ENCODE measurements at places on chromosomes 5 and 9. TPM values are rescaled to one million over a fixed set of nuclear protein-coding genes. Genes with fewer than 3 reads are reported as not detected.
A peak's percentile ranks its signal among the peaks of the same experiment; 100 is the strongest.

DNA sequence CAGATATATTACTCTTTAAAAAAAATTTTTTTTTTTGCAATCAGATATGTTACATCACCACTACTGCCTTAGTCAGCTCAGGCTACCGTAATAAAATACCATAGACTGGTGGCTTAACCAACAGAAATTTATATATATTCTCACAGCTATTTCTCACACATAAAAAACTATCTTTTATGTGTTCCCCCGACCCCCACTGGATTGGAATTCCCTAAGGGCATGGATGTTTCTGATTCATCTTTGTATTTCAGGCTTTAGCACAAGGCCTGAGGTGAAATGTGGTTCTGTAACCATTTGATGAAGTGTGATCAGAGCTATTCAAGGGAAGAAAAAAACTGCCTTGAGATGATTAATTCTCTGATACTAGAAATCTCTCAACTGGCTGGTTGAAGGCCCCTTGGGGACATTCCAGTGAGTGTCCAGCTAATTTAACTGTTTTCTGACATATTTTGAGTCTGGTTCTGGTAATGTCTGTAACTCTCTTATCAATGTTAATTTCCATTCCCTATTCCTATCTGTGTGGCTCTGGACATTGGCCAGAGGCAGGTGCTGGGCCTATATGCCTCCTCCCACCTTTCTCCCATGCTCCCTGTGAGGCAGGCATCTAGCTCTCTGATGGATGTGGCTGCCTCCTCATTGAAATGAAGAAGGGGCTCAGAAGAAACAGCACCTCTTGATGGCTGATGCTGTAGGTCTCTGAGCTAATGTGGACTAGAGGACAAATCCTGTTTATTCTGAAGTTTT, 2.5 kb downstream of the CD14 start:
- DNase-seq: no peak

DNA sequence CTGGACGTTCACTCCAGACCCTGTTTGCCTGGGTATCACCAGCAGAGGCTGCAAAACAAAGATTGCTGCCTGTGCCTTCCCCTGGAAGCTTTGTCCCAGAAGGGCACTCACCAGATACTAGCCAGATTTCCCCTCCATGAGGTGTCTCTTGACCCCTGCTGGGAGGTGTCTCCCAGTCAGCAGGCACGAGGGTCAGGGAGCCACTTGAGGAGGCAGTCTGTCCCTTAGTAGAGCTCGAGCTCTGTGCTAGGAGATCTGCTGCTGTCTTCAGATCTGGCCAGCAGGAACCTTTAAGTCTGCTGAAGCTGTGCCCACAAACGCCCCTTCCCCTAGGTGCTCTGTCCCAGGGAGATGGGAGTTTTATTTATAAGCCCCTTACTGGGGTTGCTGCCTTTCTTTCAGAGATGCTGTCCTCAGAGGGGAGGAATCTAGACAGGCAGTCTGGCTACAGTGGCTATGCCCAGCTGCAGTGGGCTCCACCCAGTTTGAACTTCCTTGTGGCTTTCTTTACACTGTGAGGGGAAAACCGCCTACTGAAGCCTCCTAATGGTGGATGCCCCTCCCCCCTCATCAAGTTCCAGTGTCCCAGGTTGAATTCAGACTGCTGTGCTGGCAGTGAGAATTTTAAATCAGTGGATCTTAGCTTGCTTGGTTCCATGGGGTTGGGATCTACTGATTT, 253.9 kb downstream of the SPATA31D1 start:
- DNase-seq: no peak

GMCL2 gene
- not detected for total RNA-seq

TMEM215 gene
- not detected for total RNA-seq

DNA sequence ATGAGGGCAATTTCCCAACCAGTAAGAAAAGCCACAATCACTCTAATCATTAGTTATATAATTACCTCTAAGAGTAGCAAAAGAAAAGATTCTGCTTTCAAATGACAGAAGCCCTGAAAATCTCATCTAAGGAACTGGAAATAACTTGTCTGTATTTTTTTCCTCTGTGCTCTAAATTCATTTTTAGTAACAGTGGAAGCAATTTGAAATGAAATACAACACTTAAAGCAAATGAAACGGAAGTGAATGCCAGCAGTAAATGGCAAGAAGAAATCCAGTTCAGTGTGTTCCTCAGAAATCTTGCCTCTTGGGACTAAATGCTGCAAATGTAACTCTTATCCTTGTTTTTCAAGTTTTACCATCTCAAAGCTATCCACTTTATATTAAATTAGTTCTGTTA, 294.9 kb downstream of the TAF11L14 start:
- no peak for DNase-seq

GRCh38 chr5:353612-354580, 32.4 kb downstream of the AHRR start:
- no peak for DNase-seq

GRCh38 chr9:119234636-119235035, 134.6 kb downstream of the BRINP1 start:
- DNase-seq: no peak

- DNase-seq: no peak
Observed at GRCh38 chr5:180130876-180131740, 59.5 kb upstream of the RNF130 start.

CDH6 gene
- total RNA-seq: not detected

DNA sequence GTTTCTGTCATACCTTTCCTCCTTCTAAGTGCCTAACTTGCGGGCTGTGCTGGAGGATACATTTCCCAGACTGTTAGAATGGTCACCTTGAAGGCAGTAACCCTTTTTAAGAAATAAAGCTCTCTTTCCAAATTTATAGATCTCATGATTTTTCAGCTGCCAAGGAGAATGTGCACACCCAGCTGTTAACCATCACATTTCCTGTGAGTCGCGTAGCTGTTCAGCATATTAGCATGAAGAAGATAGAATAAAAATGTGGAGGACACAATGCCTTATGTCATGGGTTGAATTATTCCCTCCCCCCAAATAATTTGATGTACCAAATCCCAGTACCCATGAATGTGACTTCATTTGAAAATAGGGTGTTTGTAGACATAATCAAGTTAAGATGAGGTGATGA, 729.4 kb downstream of the MTRR start:
- DNase-seq: no peak

CDKN2B-AS1 gene
- not detected for total RNA-seq

GRCh38 chr9:81633952-81634854, 55.1 kb downstream of the TLE1 start:
- no peak for DNase-seq

IL4 gene
- not detected for total RNA-seq

GRCh38 chr9:36625006-36625615, 52.4 kb downstream of the MELK start:
- DNase-seq: peak; percentile 64

- no peak for DNase-seq
Observed at GRCh38 chr9:137268538-137269201, 8.9 kb upstream of the TOR4A start.

SLC6A19 gene
- not detected for total RNA-seq

SHISAL2B gene
- total RNA-seq: not detected

DNA sequence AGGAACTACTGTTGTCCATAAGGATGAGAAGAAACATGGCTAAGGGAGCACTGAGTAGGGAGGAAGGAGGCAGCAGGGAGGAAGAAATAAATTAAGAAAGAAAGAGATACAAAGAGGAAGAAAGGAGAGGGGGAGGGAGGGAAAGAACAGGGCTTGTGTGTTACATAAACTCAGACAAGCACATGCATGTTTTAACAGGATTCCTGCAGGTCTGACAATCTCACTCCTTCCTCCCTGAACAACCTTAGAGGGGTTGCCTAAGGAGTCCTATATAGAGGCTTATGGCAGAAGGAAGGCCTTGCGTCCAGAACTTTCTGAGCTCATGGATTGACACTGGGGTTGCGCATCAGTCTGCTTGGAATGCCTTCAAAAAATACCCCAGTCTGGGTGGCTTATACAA, 4.2 kb upstream of the KCNIP1 start:
- DNase-seq: no peak

GRCh38 chr9:134983074-134983473, 65.4 kb upstream of the FCN1 start:
- peak; percentile 52 for DNase-seq

NR5A1 gene
- not detected for total RNA-seq

GRCh38 chr9:121855476-121855875, 204.0 kb downstream of the DAB2IP start:
- no peak for DNase-seq

DNA sequence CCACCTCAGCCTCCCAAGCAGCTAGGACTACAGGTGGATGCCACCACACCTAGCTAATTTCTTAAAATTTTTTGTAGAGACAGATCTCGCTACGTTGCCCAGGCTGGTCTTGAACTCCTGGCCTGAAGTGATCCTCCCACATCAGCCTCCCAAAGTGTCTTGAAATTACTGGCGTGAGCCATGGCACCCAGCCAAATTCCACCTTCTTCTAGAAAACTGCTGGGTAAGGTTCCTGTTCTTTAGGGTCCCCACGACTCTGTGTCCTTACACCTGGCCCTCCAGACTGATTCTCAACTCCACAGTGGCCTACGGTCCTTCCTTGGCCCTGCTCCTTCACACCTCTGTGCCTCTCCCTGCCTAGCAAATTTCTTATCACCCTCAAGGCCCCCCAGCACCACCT, 1.9 kb downstream of the MAPK9 start:
- DNase-seq: no peak

BHMT gene
- total RNA-seq: not detected

GRCh38 chr9:97831843-97832636, 21.0 kb upstream of the FOXE1 start:
- no peak for DNase-seq

- no peak for DNase-seq
Observed at GRCh38 chr9:89815903-89816573, 211.2 kb downstream of the GADD45G start.

UAP1L1 gene
- 22.5 TPM for total RNA-seq

DNA sequence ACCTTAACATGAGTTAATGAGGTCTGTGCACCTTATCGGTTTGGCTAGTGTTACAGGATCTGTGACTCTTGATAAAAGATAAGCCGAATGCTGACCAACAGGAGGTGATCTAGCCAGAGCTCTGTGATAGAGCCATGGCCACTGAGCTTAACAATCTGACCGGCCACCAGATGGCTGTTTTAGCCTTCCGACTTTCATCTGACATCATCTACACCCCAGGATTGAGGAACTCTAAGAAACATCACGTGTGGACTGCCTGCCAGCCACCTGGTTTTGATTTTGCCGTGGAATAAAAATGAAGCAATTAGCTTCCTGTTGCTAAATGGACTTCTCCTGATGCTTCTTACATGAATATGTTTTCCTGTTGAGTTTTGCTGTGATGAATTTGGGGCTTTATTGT, 281.3 kb downstream of the CEMIP2 start:
- peak; percentile 10 for DNase-seq

GRCh38 chr5:95959888-95960666, 1.6 kb downstream of the ELL2 start:
- no peak for DNase-seq

PHPT1 gene
- 101 TPM for total RNA-seq

ZNF346 gene
- 9.0 TPM for total RNA-seq

IL5 gene
- not detected for total RNA-seq

SQSTM1 gene
- total RNA-seq: 632 TPM

DNA sequence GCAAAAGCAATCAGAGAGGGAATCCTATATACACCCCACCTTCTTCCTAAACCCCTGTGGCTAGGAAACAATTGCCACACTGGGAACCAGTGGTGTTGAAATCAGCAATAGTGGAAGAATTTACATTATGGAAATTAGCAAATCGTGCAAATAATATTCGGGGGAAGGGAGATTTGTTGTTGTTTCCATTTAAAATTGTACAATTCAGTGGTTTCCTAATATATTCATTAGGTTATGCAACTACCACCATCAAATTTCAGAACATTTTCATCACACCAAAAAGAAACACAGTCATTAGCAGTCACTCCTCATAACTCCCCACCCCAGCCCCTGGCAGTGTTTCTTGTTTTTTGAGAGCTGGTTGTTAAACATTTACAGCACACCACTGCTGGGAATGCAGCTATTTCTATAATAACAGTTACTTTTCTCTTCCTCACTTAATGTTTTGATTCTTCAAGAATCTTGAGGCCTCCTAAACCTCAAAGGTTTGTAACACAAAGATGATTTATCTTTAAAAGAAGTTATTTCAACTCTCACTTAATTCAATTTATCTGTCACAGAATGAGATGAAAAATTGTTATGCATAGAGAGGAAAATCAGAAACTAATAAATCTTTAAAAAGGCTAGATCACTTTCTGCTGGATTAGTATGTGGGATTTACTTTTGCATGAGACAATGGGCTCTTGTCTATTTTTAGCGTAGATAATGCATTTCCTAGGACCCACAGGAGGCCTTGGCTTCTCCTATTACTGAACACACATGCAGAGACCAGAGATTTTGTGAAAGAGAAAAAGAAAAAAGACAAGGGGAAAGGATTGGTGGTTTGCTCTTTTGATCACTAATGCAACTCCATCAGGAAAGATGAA, 91.8 kb upstream of the DAPK1 start:
- DNase-seq: peak; percentile 24

CNTNAP3B gene
- 9.0 TPM for total RNA-seq

LCP2 gene
- total RNA-seq: 0.26 TPM

DNA sequence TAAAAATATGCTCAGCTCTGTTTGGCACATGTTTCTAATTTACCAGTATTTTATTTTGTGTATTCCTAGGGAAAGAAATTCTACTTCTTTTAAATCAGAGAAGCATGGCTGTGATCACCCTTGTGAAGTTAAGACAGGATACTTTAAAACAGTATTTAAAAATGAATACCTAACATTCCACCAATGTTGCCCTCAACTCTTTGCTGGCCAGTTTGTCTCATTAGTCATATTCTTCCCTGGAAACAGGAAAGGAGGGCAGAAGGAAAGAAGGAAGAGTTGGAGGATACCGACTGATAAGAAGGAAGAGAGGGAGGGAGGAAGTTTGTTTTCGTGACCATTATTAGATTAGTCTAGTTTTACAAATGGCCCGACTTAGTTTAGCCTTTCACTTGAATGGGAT, 137.4 kb downstream of the PLK2 start:
- no peak for DNase-seq

GRCh38 chr9:72462340-72462739, 59.1 kb upstream of the TMC1 start:
- no peak for DNase-seq

DNA sequence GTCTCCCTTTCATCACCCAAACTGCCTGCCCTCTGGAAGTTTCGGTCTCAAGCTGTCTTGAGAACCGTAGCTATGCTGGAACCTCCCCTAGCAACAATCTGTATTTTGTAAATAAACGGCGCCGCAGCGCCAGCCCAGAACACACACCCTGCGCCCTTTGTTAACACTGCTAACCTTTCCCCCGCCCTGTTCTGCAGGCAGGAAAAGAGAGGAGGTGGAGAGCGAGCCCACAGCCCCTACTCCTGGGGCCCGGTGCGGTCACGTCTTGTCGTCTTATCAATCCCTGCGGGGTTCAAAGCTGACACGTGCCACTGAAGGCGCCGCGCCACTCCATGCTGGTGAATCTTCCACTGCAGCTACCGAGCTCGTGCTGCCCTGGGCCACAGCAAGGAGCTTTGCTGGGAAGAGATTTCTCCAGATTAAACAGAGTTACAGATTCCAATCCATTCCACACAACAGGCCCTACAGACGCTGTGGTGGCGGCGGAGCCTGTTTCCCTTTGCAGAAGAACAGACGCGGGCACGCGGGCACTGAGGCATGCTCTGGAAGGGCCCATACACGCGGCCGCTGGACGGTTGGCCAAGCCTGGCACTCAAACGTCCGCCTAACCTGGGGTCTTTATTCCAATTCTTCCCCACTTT, 25.3 kb downstream of the ZDHHC11B start:
- no peak for DNase-seq

All from SK-MEL-5 (cell line).